Stimulated activated CD8-positive, alpha-beta memory T cell treated with anti-CD3 and anti-CD28 coated beads, Interleukin-15, amount 100 ng/mL, for 4 hours (primary cell): ENCODE measurements at places on chromosomes 4 and X.

DNA sequence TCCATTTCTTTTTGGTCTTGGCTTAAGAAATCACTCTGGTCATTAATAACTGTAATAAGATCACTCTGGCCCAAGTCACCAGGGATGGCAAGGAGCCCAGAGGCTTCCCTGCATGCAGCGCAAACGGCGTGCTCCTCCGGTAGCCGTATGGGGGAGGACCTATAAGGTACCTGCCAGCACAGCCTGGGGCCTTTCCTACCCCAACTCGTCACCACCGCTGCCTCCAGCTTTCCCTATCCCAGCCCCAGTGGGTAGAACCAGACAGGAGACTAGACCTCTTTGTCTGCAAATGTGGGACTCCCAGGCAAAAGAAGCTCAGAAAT, 25.9 kb downstream of the HAND2 start:
- no peak for DNase-seq

GRCh38 chr4:99417125-99417524, 18.0 kb downstream of the ADH7 start:
- DNase-seq = no peak

DNA sequence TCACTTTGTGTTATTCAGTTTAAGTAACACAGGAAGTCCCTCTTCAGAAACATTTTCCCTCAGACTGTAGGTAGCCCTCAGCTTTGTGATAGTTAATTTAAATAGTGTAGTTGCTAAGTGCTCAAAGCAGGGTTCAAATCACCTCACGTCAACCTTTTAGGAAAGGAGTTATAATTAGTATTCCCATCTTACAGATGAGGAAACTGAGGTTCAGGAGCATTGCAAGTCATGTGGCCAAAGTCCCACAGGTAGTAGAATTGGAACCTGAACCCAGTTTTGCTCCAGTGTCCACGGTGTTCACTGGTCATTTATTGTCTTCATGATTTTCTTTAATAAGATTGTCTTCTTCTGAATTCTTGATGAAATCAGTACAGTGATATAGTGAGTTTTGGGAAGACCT, 4.3 kb upstream of the DCHS2 start:
- DNase-seq = no peak

- DNase-seq = no peak
These were observed 181.6 kb downstream of the MAPK10 start for GRCh38 chr4:86178211-86178610.

GRCh38 chr4:86603311-86603885, 9.3 kb downstream of the PTPN13 start:
- no peak for DNase-seq

- no peak for DNase-seq
These were observed 482.9 kb downstream of the NAF1 start for GRCh38 chr4:162683659-162684370.

GRCh38 chr4:145816091-145816490, 122.5 kb downstream of the ZNF827 start:
- DNase-seq = no peak

- no peak for DNase-seq
These were observed 145.4 kb downstream of the FNIP2 start for GRCh38 chr4:158914218-158914617.

GRCh38 chrX:43562372-43562771, 93.7 kb upstream of the MAOA start:
- DNase-seq = no peak

DNA sequence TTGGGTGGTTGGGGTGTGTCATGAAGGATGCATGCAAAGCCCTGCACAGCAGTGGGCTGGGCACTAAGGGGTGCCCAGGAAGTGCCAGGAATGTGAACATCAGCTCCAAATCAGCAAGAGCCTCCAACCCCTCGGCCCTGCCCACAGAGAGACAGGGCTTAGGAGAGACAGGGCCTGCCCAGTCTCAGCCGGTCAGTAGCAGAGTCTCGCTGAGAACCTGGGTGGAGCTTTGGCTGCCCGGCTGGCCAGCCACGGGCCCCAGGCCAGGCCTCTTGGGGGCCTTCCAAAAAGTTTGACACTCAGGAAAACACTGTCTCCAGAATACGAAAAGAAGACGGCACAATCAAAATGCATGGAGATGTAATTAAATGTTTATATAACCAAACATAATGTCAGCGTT, 4.3 kb upstream of the MXD4 start:
- DNase-seq = no peak

- DNase-seq = no peak
These were observed 70.6 kb downstream of the TNIP2 start for GRCh38 chr4:2685541-2685940.

DNA sequence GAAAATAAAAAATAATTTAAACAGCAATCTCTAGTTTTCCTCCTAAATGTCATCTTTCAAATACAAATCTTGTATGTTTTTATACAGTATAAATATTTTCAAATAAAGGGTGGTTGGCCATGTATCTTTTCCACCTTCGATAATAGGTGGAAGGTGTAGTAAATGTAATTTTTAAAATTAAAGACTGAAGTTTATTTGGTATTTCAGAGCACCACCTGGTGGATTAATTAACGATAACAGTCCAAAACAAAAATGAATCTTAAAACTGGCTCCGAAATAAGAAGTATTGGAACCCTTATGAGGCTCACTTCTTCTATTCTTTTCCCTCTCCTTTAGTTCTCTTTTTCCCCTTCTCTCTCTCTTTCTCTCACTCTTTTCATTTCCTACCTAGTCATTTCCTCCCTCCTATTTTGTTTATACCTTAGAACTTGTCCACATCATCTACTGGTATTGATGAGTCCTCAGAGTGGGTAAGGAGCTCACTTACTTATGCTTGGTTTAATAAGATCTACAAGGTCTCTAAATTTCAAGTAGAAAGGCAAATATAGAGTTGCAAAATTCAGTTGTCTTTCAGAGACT, 82.9 kb upstream of the EXOC1L start:
- DNase-seq = no peak

DNA sequence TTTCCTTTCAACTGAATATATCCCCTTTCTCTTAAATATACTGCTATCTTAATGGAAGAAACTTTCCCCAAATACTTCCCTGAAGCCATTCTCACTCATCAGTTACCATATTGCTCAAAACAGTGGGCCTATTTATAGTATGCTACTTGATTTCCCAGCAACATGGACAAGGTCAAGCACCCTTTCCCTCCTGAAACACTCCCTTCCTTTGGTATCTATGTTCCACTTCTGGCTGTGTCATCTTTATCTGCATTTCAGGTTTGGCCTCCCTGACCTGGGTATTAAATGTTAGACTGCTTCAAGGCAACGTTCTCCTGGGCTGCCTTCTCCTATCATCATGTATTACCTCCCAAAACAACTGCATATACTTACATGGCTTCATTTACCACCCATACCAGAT, 101.3 kb downstream of the ZAR1 start:
- DNase-seq = no peak

DNA sequence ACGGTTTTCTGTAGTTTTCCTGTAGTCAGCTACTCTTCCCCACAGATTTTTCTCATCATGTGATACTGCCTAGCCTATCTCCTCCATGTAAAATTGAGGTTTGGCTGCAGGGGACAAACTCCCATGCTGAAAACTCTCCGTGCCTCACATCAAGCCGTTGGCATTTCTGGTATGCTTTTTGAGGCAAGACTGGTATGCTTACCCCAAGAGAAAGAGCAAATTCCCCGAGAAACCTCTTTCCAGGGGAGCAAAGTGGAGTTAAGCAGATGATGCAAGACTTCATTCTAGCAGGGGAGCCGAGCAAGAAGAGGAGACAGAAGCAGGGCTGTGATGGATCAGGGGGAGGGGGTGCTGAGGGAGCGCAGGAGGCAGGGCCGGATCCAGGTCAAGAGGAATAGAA, 4.8 kb downstream of the SOWAHD start:
- DNase-seq = no peak

DNA sequence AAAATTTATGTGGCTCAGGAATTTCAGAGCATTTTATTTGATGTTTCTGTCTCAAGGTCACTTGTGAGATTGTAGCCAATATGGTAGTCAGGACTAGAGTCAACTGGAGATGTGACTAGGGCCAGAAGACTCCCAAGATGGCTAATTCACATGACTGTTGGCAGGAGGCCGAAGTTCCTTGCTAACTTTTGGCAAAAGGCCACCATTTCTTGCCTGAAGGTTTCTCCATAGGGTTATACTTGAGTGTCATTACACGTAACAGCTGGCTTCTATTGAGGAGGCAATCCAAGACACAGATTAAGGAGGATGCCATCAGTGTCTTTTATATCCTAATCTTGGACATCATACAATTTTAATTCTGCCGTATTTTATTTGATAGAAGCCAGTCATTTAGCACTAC, 162.3 kb upstream of the MAOA start:
- no peak for DNase-seq

DNA sequence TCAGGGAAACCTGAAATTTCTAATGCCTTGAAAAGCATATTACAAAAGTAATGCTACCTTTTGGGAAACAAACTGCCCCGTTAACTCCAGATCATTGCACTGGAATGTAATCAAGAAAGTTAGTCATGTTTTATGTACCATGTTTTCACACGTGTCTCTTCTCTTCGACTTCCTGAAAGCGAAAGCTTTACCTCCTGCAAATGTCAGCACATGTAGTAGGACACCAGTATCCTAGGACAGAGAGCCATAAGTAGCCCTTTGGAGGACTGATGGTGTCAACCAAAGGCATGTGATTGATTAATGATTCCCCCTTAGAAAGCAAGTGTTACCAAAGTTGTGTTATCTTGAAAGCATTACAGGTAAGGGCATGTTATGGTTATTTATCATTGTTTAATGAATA, 8.8 kb upstream of the MND1 start:
- DNase-seq = no peak

- no peak for DNase-seq
These were observed 105.9 kb downstream of the SHROOM4 start for GRCh38 chrX:50707955-50708699.

GRCh38 chrX:23937100-23937499, 29.3 kb downstream of the CXorf58 start:
- no peak for DNase-seq
